ENCODE measurements at places on chromosomes 6 and 20.
A peak's percentile ranks its signal among the peaks of the same experiment; 100 is the strongest.

DNA sequence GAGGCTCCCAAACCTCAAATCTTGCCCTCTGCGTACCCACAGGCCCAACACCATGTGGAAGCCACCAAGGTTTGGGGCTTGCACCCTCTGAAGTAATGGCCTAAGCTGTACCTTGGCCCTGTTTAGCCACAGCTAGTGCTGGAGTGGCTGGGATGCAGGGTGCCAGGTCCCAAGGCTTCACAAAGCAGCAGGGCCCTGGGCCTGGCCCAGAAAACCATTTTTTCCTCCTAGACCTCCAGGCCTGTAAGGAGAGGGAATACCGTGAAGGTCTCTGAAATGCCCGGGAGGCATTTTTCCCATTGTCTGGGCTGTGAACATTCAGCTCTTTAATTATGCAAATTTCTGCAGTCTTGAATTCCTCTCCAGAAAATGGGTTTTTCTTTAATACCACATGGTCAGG is 223.7 kb upstream of the CCN2 start:
- DNase-seq = no peak

- no peak for DNase-seq
Observed at GRCh38 chr20:15220778-15221565, 883.6 kb upstream of the FLRT3 start.

- no peak for DNase-seq
Observed at GRCh38 chr20:2692886-2693285, 306 bp downstream of the EBF4 start.

- no peak for DNase-seq
Observed at GRCh38 chr20:22690616-22691179, 106.3 kb upstream of the FOXA2 start.

GRCh38 chr6:72952808-72953630 is 272.3 kb downstream of the KHDC1L start:
- no peak for DNase-seq

DNA sequence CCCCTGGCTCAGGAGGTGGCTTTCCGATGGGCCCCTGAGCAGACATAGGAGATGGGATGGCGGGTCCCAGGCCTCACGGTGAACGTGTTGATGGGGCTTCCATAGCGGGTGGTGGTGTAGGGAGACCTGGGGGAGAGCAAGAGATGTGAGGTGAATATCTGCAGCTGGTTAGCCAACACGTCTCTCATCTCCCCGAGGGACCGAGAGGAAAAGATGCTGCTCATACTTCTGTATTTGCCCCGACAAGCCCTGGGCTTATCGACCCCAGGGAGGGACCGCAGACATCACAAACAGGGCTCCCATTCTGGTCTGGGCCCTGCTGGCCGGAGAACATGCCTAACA is 38.7 kb downstream of the C6orf132 start:
- DNase-seq = peak; percentile 19

DNA sequence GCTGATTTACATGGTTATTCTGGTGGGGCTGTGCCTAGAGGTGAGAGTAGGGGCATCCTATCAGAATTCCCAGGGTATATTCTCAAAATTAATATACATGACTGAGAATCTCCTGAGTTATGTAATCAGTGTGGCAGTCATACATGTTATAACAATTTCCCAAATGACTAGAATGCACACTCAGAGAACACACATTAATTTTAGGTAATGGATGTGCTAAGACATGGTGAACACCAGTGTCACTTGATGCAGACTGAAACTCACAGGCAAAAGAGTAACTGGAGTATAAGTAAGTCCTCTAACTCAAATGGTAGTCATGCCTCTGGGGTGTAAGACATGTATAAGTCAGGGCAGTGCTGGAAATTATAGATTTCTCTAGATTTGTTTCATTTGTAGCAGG is 1198.4 kb upstream of the CITED2 start:
- no peak for DNase-seq

- no peak for DNase-seq
Observed at GRCh38 chr6:152078804-152079203, 271.3 kb downstream of the ESR1 start.

DNA sequence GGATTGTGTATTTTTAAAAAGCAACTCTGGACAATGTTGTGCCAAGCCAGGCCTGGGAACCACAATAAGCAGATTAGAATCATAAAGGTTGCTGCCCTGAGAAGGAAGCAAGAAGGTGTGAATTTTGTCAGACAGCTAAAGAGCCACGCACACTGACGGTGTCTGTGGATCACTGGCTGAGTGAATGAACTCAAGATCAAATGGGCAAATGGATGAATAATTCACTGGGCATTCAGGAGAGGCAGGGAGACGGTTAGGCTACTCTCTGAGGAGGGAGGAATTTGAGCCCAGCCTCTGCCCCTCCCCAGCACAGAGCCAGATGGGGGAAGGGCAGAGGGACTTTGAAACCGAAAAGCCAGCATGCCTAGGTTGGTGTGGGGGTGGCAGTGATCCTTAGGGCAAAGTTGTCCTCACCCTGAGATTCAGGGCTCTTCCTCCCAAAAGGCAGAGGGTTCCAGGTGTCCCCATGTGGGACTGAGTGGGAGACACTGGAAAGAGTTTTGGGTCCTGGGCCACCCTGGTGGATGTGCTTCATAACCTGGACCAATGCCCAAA is 19.5 kb upstream of the SLC22A7 start:
- DNase-seq = no peak

DNA sequence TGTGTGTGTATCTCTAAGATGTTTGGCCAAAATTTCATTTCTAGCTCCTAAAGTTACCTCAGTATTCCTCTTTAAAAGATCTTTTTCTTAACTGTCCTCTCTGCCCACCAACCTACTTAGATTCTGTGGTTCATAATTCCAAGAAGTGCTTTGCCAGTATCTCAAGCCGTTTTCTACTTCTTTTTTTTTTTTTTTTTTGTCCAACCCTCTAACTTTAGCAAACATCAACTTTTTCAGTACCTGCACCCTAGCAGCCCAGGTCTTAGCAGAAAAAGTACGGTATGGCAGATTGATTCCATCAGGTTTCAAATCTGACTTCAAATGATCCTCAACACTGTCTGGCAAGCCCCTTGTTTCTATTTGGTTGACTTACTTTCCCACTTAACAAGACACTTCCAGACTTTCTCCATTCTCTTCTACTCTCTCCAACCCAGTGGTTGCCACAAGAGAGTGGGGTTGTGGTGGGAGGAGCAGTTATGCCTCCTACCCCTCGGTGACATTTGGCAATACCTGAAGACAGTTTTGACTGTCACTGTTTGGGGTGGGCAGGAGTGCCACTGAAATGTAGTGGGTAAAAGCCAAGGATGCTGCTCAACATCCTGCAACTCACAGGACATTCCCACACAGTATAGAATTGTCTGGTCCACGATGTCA is 10.8 kb upstream of the MAN1A1 start:
- DNase-seq = no peak

GRCh38 chr6:135256866-135257265 is 75.8 kb downstream of the MYB start:
- DNase-seq = no peak

DNA sequence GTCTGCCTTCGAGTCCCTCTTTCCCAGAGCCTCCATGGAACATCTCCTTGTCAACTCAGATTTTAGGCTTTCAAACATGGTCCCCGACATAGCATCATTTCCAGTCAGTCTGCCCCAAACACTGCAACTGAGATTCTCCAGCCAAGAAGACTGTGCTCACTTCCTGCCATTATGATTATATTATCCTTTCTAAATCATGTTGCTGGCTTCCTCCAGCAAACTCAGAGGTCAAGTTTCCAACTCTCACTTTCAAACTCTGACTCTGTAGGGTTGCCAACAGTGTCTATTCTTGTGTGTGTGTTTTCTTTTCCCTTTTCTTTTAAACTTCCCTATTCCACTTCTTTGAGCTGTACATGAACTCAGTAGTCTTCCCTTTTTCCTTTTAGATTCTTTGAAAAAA is 61.2 kb upstream of the TRAF3IP2 start:
- no peak for DNase-seq

- DNase-seq = no peak
Observed at GRCh38 chr20:42338294-42339201, 720.4 kb upstream of the CHD6 start.

DNA sequence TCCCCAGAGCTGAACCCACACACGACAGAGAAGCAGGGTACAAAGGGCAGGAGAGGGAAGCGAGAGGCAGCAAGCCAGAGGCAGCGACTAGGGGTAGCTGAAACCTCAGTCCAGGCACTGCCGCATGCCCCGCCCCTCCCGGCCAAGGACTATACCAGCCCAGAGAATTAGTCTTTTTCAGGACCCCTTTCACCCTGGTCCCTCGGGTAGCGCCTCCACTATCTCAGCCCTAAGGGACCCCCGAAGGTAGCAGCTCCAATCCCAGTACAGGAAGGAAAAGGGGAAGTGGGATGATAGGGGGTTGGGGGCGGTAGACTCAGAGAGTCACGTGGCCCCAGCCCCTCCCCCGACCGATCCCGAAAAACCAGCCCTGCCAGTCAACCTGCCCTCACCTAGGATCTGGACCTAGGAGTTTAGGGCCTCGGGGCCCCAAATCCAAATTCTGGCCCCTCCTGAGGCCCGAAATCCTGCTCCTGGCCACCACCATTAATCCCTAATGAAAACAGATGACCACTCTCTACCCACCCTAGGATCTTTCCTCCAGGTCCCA is 1.3 kb downstream of the RGL2 start:
- DNase-seq = peak; percentile 47

- DNase-seq = peak; percentile 17
Observed at GRCh38 chr6:105209950-105210706, 30.3 kb upstream of the POPDC3 start.

- DNase-seq = no peak
Observed at GRCh38 chr6:14464716-14465115, 347.1 kb downstream of the CD83 start.

- DNase-seq = no peak
Observed at GRCh38 chr6:12653486-12653885, 63.1 kb upstream of the PHACTR1 start.

- DNase-seq = no peak
Observed at GRCh38 chr20:35849706-35850105, 77.9 kb downstream of the PHF20 start.

DNA sequence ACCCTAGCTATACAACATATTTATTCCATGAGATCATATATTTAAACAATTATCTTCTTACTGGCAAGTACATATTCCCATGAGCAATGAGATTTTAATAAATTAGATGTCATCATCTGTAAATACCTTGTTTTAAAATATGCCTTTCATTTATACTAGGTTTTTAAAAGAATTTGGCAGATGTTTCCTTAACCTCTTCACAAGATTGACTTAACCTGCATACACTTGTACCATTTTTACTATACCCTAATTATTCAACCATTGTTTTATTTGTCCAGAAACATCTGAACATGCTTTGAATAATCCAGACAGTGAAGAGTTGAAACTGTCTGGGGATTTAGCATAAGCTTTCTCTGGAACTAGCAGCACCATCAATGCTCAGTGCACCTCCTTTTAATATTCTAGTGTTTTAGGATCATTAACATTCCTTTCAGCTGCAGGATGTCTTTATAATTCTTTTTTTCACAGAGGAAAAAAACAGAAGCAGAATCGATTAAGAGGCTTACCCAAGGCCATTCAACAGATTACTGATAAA is 188.0 kb upstream of the TENT5A start:
- DNase-seq = no peak

GRCh38 chr6:89138173-89138572 is 7.7 kb upstream of the PM20D2 start:
- no peak for DNase-seq

GRCh38 chr6:148700741-148701311 is 46.0 kb upstream of the UST start:
- peak; percentile 49 for DNase-seq

GRCh38 chr6:157954150-157955117 is 27.2 kb upstream of the SYNJ2 start:
- peak; percentile 86 for DNase-seq

DNA sequence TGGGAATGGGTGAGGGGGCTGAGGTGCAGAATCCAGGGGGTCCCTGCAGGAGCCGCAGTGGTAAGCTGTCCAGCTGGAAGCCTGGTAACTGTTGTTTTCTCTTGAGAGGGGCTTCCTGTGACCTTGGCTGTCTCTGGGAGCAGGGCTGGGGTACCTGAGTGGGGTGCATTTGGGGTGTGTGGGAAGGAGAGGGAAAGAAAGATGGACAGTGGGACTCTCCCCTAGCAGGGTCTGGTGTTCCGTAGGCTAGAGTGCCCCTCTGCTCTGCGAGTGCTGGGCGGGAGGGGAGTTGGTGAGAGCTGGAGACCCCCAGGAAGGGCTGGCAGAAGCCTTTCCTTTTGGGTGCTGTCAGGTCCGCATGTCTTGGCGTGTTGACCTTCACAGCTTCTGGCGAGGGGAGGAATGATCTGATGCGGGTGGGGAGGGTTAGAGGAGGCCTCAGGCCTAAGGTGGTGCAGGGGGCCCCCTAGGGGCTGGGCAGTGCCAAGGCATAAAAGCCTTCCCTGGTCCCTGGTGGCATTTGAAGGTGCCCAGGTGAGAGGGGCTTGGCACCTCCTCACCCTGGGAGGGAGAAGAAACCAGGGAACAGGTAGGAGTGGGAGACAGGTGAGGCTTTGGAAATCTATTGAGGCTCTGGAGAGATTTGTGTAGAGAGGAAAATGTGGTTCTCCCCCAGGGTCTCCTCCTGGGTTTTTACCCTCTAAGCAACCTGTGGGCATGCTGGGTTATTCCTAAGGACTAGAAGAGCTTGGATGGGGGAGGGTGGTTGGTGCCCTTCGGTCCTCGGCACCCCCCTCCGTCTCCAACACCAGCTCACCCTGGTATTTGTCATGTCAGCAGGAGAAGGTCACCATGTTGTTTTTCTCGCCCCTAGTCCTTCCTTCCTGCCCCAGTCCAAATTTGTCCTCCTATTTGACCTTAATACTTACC is 3.3 kb downstream of the VEGFA start:
- DNase-seq = peak; percentile 82

GRCh38 chr20:550611-551010 is 7.0 kb upstream of the CSNK2A1 start:
- DNase-seq = no peak

- no peak for DNase-seq
Observed at GRCh38 chr20:43981540-43981939, 66.9 kb downstream of the TOX2 start.

- no peak for DNase-seq
Observed at GRCh38 chr20:59664421-59664941, 60.1 kb downstream of the PHACTR3 start.

GRCh38 chr6:127198549-127198948 is 68.1 kb upstream of the RNF146 start:
- DNase-seq = no peak

All from HuH-7 (cell line).